Left lobe of liver (tissue), 2 donors: ENCODE measurements at places on chromosomes 16 and 17. TPM values are rescaled to one million over a fixed set of nuclear protein-coding genes. Genes with fewer than 3 reads are reported as not detected.

Gene NXPH3
- 0.08 TPM for total RNA-seq

Gene NOMO2
- 53.3 TPM for total RNA-seq

DNA sequence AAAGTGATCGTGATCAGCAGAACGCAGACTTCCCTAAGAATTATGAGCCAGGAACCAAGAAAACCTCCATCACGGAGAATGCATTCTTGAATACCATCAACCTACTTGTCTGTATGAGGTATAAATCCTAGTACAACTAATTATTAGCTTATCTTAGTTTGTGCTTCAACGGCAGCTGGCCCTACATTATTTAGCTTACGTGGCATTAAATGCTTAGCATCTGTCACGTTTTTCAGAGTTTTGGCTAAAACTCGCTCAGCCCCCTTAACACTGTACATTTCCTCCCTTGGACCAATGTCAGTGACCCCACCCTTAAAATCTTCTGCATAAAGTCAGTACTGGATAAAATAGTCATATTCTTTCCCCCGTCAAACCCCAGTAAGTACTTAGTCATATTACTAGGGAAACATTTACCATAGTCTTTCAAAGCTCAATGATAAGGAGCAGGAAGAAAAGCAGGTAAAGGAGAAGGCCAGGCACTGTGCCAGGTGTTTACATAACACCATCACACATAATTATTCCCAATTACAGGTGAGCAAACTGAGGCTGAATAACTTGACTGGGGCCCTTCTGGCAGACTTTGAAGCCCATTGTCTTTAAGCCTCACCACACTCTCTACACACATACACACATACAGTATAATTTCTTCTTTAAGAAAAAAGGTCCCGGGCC is 16.6 kb upstream of the TXNDC11 start:
- DNase-seq = no peak

DNA sequence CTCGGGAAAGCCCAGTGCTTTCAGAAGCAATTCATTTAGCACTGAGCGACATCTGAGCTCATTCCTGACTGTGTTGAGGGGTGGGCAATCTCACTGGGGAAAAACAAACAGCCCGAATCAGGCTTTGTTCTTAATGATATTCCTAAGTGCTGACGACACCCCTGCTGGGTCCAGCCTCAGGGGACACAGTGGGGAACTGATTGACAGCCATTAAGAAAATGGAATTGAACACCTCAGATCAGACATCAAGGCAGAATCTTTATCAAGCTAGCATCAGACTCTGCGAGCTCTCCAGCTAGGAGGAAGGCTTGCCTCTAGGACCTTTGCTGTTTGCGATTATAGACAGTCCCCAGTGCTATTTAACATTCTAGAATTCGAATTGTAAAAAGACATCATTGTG is 22.5 kb upstream of the LYRM9 start:
- no peak for DNase-seq

- DNase-seq = peak; percentile 63
Observed at GRCh38 chr16:4882633-4883285, 35.5 kb downstream of the UBN1 start.

GRCh38 chr17:69870751-69871199 is 204.2 kb upstream of the KCNJ16 start:
- no peak for DNase-seq

DNA sequence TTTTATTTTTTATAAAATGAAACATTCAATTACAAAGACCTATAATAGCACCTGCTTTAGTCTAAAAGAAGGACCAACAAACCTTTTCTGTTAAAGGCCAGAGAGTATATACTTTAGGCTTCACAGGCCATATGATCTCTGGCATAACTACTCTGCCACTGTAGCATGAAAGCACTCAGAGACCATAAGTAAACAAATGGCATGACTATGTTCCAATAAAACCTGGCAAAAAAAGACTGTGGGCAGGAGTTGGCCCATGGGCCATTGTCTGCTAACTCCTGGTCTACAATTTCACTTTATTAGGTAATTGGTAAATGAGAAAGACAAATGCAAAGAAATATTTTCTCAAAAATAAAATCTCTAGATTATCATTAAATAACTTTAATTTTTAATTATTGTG is 14.9 kb downstream of the CEP112 start:
- no peak for DNase-seq

DNA sequence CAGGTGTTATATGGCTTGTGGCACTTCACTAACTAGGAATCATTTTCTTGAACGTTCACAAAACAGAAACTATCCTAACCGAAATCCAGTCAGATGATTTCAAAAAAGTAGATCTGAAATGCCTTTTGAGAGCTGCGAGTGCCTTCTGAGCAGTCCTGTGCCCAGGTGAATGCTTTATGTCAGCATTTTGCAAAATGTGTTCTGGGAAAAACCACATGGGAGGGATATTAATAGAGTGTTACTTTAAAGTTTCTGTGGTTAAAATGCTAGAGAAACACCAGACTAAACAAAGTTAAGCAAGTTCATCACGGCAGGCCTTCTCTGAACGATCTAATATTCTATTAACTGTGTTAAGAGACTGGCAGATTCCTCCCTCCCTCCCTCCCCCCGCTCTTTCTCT is 15.8 kb upstream of the RGS9 start:
- no peak for DNase-seq

- no peak for DNase-seq
Observed at GRCh38 chr17:78734793-78735641, 47.1 kb downstream of the CYTH1 start.

- DNase-seq = no peak
Observed at GRCh38 chr16:27764869-27765675, 215.1 kb downstream of the KATNIP start.

- no peak for DNase-seq
Observed at GRCh38 chr17:38427160-38427949, 909 bp upstream of the ARHGAP23 start.

DNA sequence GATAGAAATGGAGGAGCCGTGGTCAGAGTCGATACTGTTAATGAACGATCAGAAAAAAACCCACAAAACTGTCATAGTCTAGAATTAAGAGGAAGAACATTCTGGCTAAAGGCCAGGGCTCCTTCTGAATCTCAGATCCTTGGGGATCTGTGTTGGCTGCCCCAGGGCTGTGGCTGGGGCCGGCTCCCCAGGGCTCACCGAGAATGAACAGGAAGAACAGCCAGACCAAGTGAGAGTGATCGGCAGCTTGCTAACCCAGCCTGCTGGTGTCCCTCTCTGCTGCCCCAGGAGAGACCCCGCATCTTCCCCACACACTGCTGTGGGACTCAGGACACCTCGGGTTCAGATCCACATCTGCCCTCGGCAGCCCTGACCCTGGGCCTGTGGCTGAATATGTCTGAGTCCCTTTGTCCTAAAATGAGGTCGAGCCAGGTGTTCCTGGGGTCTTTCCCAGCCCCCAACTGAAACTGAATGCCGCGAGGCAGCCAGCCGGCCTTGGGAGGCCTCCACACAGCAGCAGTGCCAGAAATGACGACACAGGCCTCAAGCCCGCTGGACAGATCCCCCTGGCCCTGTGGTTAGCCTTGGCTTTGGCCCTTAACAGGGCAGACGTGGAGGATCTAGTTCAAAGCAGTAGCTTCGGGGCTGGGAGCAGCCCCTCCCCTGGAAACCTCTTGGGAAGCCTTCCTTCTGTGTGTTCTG is 23.9 kb upstream of the CLEC18A start:
- DNase-seq = no peak

DNA sequence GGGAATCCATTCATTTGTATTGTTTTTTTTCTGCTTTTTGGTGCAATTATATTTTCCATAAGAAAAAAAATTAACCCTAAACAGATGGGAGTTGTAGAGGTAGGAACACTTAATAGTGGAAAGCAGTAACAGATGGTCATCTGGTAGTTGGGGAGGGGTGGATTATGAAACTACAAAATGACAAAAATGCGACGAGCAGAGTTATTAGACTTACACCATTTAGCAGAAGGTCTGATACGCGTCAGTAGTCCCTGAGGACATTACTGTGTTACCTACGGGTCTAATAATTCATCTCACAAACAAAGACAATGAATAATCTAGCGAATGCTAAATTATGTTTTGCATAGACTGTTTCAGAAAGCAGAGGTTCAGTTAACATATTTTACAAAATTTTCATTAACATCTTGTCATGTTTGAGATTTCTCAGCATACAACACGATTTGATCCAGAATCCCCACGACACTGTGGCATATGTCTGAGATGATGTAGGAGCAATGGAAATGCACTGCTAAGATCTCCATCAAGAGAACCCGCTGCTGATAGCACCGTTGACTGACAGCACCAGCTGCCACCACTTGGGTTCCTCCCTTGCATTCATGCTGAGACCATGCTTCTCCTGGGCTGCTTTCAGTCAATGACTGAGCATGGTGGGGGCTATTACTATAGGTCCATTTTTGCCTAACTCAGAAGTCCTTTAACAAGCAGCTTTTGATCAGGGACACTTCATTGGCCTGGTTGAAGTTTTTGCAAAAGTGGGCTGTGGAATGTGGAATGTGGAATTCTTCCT is 182.2 kb upstream of the CPHXL start:
- DNase-seq = no peak

DNA sequence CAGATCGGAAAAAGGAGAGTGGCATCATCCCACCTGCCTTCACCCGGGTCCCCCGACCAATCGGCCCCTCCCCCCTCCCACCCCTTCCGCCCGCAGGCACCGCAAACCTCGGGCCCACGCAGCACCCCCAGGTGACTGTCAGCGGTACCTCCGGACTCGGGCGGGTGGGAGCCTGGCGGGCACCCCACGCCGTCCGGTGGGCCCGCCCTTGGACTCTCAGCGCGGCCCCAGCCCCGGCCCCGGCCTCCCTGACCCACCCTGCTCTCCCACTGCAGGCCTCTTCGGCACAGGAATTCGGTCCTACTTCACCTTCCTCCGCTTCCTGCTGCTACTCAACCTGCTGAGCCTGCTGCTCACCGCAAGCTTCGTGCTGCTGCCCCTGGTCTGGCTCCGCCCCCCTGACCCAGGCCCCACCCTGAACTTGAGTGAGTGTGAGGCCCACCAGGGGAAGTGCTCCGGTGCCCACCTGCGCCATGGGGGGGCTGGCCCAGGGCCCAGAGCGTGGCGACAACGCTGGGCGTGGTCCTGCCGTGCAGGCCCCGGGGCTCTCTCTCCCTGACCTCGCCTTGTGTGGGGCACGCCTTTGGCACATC is 1.6 kb downstream of the TMC8 start:
- no peak for DNase-seq

DNA sequence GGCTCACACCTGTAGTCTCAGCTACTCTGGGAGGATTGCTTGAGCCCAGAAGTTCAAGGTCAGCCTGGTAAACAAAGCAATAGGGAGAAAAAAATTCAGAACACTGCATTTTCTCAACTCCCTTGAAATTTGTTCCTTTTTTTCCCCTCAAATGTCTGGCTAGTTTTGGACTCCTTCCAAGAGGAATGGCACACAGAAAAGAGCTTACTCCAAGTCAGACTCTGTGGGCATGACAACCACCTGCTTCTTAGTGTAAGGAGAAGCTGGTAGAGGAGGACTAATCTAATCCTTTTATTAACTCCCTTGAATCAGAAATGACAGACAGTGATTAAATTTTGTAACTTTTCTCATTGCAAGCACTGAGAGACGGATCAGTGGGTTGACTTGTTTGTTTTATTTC is 27.9 kb upstream of the HYDIN start:
- no peak for DNase-seq

DNA sequence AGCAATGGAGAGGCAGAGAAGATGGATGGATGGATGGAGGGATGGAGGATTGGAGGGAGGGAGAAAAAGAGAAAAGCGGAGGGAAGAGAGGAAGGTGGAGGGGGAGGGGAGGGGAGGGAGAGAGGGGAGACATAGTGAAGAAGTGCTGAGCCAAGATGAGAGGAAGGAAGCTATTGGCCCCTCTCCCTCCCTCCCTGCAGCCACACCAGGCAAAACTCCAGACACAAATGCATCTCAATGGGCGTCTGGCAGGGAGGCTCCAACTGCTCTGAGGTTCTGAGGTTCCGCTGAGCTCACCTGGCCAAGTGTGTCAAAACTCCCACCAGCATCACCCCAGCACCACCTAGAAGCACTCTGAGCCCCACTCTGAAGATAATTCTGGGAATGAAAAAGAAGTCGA is 26.9 kb upstream of the PHB1 start:
- DNase-seq = no peak

DNA sequence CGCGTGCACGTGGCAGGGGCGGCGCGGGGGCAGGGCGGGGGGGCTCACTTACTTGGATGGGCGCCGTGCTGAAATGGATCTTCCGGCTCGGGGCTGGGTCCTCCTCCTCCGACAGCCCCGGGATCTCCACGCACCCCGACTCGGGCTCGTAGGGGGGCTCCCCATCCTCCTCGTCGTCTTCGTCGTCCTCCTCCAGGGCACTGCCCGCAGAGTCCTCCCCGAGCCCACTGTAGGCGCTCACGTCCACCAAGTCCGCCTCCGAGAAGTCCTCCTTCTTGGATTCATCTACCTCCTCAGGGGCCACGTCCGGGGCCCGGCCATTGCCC is 1.4 kb downstream of the PPP1R9B start:
- DNase-seq = no peak

GRCh38 chr17:49932901-49933300 is 36.1 kb upstream of the DLX4 start:
- DNase-seq = no peak

DNA sequence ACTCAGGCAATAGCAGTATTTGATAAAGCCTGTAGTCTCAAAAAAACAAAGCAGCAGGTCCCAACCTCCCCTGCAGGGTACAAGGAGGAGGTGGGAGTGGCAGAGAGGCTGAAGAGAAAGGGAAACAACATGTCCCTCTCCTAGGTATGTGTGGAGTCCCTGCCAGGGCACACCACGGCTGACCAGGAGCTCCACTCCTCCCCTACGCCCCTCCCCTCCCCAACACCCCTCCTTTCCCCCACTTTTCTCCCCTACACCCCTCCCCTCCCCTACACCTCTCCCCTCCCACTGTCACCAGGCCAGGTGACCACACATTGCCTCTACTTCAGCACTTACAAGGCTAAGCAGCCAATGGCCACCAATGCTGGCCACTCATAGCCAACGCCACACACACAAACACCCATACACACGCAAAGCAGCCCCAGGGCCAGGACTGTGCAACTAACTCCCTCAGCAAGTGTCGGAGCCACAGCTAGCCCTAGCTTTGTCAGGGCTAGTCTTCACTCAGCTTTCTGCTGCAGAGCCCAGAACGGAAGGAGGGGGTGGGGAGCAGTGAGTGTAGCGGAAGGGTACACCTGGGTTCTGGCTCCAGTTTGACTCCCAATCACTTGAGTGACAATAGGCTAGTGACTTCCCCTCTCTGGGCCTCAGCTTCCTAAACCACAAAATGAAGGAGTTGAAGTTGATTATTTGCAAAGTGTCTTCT is 8.2 kb downstream of the CAVIN1 start:
- DNase-seq = no peak

DNA sequence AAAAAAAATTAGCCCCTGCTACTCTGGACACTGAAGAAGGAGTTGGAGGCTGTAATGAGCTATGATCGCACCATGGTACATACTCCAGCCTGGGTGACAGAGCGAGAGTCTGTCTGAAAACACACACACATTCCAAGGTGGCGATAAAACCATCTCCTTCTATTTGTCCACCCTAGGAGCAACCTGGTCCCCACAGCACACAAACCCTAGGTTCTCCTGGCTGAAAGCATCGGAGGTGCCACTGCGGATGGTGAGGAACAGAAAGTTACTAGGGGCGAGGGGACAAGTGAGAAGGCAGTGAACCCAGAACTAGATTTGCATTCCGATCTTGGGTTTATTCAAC is 1.4 kb upstream of the ECI1 start:
- DNase-seq = no peak
